ENCODE measurements at places on chromosomes 7 and 10.
A peak's percentile ranks its signal among the peaks of the same experiment; 100 is the strongest.

DNA sequence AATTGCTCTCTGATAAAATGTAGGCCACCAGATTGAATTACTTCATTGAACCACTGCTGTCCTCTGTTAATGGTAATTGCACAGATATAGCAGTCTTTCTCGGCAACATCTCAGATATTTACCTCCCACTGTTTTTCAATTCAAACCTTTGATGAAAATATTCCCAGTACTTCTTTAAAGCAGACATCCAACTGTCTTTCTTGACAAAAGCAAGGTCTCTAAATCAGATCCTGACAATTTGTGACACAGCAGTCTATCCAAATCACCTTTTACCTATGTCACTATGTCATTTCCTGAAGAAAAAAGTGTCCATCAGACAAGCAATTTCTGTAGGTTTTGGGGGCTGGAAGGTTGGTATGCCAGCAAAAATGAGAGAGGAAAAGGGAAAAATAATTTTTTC lies 555.7 kb downstream of the AUTS2 start:
- no peak for DNase-seq

GRCh38 chr7:105756367-105756766 lies 120.0 kb downstream of the ATXN7L1 start:
- no peak for DNase-seq

DNA sequence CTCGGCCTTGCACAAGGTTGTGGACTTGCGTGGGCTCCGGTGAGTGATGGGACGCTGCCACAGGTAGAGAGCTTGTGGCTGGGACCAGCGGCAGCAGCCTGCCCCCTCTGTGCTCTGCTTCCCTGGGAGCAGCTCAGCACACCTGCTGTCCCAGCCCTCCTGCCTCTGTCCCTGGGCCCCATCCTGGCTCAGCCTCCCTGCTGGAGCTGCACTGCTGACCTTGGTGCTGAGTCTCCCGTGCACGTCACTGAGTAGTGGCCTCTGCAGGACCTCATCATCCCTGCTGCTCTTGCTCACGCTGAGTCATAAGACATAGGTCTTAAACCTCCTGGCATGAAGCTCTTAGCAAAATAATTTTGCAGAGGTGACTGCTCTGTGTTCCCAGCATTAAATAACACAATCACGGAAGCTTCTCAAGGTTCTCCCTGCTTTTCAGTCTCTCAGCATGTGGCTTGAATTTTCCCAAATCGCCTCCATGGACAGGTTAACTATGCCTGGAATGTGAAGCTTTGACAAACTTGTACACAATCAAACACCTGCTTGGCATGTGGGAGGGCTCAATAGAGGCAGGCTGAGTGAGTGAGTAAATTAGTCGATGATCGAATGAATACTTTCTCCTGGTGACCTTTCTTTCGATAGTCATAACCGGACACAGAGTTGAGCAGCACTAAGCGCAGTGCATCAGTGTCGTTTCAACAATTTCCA lies 63.8 kb upstream of the NPS start:
- DNase-seq = no peak

GRCh38 chr10:16585103-16585502 lies 63.4 kb upstream of the C1QL3 start:
- DNase-seq = peak; percentile 77

DNA sequence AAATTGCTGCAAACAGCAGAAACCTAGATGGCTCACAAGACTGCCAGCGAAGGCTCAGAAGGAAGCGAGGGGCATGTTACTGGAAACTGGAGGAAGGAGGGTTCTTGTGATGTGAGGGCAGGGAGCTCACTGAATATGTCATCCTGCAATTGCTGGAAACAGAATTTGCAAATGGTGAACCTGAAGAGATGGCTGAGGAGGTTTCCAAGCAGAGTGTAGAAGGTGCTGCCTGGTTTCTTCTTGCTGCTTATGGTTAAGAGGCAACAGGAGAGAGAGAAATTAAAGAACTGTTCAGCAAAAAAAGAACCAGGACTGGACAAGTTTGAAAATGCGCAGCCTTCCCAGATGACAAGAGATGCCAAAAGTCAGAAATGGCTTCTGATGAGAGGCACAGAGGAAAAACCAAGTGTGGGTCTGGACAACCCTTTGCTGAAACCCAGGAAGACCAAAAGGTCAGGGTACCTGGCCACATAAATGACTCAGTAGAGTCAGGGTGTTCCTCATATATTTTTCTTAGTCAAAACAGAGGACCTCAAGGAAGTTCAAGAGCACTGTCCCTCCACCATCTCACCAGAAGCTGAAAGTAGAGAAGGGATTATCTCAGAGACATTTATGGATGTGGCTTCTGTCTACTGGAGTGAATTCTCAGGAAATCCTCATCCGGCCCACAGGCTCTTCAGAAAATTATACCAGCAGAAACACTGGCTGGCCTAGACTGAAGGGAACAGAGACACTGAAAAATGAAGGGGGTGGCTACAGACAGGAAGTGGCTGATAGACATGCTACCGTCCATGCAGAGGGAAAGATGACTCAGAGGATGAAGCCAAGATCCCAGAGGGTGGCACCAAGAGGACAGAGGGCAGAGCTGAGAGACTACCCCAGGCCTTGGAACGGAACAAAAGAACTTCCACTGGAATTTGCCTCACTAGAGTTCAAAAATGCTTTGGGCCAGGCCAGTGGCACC lies 10.1 kb downstream of the PAPOLB start:
- DNase-seq = no peak

- no peak for DNase-seq
Measured at GRCh38 chr7:111027396-111027795, 63.5 kb upstream of the LRRN3 start.

DNA sequence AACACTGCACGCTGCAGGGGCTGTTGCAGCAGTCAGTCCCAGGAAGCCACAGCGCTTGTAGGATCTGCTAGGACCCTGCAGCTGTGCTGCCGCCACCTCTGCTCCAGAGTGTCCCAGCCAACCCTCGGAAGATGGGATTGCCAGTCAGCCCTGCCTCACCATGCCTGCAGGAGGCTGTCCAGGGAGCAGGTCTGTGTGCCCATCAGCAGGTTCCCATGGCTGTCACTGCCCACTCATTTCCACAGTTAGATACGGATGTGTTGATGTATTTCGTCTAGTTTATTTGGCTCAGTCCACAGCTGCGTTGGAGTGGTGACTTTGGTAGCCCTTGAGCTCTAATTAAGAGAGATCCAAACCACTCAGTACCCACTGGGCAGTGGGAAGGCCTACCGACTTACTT lies 35.7 kb downstream of the SHH start:
- no peak for DNase-seq

DNA sequence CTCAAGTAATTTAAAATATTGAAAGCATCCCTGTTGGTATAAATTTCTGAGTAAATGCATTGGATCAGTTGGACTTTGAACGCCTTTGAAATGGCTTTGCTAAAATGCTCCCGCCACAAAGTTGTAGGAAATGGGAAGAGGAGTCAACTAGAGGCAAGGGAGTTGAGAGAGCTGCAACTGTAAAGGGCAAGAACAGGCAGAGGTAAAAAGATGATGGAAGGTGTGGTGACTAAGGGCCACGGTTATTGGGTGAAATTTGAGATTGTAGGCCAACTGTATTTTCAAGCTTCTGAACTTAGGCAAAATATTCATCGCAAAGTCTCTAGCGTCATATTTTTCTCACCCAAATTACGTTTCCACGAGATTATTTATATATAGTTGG lies 595 bp upstream of the SUMF2 start:
- DNase-seq = no peak

- DNase-seq = no peak
Measured at GRCh38 chr7:55588379-55588699, 16.0 kb upstream of the VOPP1 start.
